ENCODE measurements at places on chromosomes 1 and 21.
A peak's percentile ranks its signal among the peaks of the same experiment; 100 is the strongest.

GRCh38 chr1:21000245-21000594, 176.5 kb downstream of the EIF4G3 start:
- no peak for DNase-seq

- peak; percentile 22 for DNase-seq
Measured at GRCh38 chr1:56477164-56478111, 101.9 kb downstream of the PLPP3 start.

DNA sequence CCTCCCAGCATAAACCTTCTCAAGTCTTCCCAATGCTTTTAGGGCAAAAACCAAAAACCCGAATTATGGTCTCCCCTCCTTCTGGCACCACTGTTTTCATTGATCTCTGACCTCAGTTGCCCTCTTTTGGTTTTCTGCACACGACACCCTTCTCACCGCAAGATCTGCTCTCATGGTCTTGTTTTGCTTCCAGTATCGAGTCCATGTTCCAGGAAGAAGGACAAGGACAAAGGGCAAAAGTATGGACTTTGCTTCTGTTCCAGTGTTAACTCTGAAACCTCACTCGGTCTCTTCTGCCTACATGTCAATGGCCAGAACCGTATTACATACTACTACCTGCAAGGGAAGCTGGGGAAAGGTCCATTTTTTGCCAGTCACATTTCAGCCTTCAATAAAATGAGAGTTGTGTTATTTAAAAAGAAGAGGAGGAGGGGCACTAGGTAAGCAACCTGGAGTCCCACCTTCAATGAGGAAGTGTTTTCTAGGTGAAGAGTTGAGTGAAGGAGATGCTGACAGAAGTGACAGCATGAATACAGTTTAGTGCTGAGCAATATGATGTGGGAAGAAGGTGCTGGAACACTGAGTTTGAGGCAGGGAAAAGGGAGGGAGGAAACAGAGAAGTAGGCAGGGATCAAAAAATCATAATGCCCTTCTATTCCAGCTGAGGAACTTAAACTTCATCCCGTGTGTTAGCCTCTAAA, 183.4 kb downstream of the FGGY start:
- no peak for DNase-seq

DNA sequence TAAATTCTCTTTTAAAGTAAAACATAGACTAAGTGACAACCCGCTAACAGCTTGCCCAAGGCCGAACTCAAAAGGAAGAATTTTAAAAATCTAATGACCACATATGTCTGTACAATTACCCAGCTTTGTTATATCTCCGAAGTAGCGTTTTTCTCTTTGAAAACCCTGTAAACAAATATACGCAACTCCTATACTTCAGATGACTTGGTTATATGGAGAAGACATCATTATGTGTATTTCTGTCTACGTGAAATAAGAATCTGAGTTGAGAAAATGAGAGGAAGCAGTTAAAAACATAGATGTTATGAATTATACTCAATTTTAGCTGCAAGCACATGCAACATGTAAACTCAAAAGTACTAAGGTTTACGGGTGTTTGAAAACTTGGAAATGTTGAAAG, 2.0 kb downstream of the PBX1 start:
- peak; percentile 44 for DNase-seq

- DNase-seq, result no peak
Measured at GRCh38 chr1:29752141-29752540, 515.8 kb downstream of the PTPRU start.

GRCh38 chr1:39567302-39567701, 9.3 kb downstream of the PABPC4 start:
- DNase-seq, result no peak

DNA sequence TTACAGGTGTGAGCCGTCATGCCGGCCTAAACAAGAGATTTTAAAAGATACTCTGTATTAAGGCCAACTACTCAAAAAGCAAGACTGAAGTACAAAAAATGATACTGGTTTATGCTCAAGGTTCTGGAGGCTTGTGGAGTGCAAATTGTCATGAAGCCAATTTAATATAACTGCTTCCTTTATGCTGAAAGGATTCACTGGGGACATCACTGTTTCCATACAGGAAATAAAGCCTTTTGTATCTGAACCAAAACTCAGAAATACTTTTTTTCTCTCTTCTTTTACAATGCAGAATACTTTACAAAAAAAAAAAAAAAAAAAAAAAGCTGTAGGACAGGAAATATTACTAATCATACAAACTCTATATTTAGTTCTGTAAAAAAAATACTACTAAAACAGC, 55.5 kb upstream of the CNN3 start:
- DNase-seq, result no peak

- no peak for DNase-seq
Measured at GRCh38 chr1:2945821-2946231, 75.4 kb upstream of the ACTRT2 start.

GRCh38 chr1:189220750-189221149, 1256.9 kb downstream of the BRINP3 start:
- no peak for DNase-seq

- DNase-seq, result peak; percentile 95
Measured at GRCh38 chr21:33308586-33309490, 15.9 kb upstream of the IFNAR1 start.

DNA sequence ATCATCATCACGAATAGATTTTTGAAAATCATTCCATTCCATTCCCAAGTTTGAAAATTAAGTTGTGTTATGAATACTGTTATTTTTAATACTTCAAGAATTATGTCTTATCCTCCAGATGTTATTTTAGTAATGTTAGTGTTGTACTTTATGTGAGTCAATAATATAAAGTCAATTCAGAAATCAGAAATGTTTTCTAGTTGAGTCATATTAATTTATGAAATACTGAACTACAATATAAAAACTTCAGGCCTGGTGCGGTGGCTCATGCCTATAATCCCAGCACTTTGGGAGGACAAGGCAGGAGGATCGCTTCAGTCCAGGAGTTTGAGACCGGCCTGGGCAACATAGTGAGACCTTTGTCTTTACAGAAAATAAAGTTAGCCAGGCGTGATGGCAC, 38.4 kb upstream of the GPR25 start:
- DNase-seq, result no peak

DNA sequence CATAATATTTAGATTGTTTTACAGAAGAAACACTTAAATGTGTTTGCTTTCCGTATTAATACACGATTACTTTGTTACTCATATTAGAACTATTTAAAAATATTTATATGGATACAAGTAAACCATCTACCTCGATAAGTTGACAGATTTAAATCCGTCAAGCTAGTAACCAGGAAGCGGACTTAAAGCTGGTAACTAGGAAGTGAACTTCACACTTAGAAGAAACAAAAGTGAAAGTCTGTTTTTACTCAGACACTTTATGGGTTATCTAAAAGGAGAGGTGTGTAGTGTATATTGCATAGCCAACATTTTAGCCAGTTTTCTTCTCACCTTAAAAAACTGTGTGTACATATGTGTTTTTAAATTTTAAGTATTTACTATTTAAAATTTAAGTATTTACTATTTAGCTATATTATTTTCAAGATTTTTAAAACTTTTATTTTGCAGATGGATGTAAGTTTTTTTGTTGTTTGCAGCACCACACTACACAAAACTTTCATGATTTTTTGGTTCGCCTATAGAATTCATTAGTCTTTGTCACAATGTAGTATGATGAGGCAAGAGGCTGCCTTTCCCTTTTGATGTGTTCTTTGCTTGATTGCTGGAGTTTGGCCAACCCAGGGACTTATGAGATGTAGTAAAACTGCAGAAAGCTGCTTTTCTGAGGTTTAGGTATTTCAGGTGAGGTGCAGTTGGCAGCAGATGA, 2.7 kb downstream of the USP25 start:
- DNase-seq, result peak; percentile 47

DNA sequence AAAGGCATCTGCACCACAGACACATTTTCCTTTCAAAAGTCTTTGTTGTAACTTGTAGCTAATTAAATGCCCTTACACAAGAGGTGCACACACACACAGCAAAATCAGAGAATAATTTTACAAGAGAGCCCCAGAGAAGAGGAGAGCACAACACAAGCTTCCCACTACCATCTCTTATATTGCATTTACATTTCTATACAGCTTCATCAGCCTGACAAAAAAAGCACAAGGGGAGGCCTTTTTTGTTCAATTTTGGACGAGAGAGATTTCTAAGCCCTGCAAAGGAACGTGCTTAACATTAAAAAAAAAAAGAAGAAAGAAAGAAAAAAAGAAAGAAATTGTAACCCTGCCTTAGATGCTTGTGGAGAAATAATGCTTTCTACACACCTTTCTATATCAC, 17.1 kb upstream of the ESRRG start:
- DNase-seq, result no peak

DNA sequence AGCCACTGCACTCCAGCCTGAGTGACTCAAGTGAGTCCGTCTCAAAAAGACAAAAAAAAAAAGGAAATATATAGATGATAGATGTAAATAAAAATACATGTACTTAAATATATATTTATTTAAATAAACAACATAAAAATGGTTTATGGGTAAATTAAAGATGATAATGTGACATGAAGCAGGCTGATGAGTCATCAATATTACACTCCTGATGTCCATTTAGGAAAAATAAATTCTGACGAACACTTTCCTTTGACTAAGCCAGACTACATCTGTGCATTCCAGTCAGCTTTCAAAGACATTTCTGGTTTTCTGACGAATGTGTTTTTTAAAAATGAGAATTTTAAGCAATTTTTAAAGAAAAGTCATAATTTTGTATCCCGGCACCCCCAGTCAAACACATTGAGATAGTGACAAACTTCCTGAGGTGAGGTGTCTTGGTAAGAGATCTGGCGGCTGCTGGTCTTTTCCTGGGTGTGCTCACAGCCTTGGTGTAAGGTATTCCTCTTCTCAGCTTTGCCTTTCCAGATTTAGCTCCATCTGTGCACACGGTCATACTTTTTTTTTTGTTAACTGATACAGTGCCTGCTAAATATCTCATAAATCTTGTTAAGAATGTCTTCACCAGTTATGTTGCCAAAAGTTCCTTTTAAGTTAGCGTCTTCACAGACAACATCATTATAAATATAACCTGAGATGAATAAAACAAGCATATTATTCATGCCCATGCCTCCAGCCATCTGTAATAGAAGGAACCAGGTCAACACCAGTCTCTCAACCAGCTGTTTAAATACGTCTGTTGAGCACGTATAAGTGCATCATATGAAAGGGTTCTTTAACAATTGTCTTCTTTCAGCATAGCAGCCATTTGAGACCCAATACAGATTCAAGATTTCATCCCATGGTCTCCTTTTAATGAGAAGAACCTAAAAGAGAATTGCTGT, 214.5 kb upstream of the PLD5 start:
- DNase-seq, result no peak

GRCh38 chr1:158117854-158118704, 62.6 kb upstream of the CD1D start:
- peak; percentile 24 for DNase-seq

GRCh38 chr1:2788506-2789163, 12.9 kb downstream of the TTC34 start:
- DNase-seq, result no peak

GRCh38 chr1:195733826-195734225, 874.4 kb downstream of the KCNT2 start:
- DNase-seq, result no peak

- DNase-seq, result no peak
Measured at GRCh38 chr1:186078245-186078644, 296.8 kb downstream of the TPR start.

- DNase-seq, result no peak
Measured at GRCh38 chr1:53276153-53276901, 38.0 kb upstream of the MAGOH start.

- DNase-seq, result no peak
Measured at GRCh38 chr1:198064181-198064580, 92.6 kb upstream of the NEK7 start.

DNA sequence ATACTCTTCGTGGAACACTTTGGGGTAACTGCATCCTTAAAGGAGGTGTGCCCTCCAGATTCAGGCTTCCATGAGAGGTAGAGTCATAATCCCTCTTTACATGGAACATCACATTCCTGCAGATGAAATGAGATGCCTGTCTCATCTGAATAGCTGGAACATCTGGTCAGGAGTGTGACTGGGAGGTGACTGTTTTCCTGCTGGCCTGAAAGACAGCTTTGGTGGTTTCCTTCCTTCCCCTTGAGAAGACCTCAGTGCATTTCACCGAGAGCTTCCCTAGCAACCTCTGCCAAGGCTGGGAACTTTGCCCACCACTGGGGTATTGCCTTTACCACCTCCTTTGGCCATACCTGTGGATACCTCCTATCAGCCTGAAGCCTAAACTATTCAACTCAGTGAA, 46.7 kb upstream of the GUCA2A start:
- no peak for DNase-seq

- peak; percentile 53 for DNase-seq
Measured at GRCh38 chr1:87327376-87328271, 1.1 kb upstream of the LMO4 start.

GRCh38 chr1:4322881-4323280, 331.5 kb upstream of the AJAP1 start:
- no peak for DNase-seq

GRCh38 chr21:37551993-37552355, 185.4 kb downstream of the DYRK1A start:
- no peak for DNase-seq
